Activated CD8-positive, alpha-beta memory T cell treated with anti-CD3 and anti-CD28 coated beads, Interleukin-2, amount 50 U/mL, for 4 hours (primary cell): ENCODE measurements at places on chromosomes 3 and 15.

GRCh38 chr3:159775372-159775961 lies 213.2 kb upstream of the IL12A start:
- DNase-seq = no peak

DNA sequence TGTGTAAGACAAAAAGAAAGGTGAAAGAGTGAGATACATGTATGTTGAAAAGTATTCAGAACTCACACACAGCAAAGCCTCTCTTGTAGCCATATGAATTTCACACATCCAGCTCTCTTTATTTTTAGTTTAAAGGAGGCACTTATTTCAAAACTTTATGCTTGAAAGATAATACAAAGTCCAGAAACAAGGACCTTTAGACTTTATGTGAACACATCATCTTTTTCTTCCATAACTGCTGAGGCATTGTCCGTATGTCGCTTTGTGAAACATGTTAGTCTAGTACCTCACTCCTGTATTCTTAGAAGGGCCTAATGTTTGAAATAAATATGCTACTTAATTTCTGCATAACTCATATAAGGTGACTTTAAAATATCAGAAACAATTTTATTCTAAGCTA lies 763.4 kb downstream of the GBE1 start:
- DNase-seq = no peak

GRCh38 chr15:58404722-58405121 lies 27.1 kb upstream of the LIPC start:
- no peak for DNase-seq

GRCh38 chr3:135844386-135844785 lies 121.1 kb upstream of the PPP2R3A start:
- no peak for DNase-seq

DNA sequence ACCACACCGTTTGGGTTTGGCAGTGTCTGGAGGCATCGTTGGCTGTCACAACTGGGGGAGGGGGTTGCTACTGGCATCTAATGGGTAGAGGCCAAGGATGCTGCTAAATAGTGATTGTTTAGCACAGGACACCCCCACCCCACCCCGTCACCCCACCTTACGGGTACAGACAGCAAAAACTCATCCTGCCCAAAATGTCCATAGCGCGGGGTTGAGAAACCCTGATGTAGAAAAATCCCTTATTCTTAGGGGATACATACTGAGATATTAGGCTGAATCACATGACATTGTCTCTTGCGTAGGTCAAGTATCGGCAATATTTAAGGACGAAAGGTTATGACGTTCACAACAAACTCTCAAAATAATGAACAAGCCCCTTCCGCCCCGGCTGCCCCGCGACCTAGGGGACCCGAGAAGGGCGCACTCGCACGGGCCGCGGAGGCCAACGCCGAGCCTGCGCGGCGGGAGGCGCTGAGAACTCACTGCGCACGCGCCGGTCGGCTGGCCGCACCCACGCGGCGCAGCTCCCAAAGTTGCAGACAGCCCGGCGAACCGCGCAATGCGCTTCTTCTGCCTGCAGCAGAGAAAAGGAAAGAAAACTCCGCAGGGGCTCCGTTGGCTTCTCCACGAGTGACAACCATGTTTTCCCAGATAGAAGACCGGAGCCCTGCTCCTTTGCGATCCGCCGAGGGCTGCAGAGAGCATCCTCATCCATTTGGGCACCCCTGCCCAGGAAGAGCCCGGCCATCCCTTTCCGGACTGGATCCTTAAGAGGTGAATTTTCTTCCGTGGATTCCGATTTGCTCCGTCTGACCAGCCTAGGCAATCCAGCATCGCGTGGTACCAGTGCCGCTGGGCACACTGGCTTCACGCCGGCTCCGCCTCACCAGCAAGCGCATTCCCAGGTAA lies 136.8 kb upstream of the CCDC54 start:
- peak; percentile 75 for DNase-seq

DNA sequence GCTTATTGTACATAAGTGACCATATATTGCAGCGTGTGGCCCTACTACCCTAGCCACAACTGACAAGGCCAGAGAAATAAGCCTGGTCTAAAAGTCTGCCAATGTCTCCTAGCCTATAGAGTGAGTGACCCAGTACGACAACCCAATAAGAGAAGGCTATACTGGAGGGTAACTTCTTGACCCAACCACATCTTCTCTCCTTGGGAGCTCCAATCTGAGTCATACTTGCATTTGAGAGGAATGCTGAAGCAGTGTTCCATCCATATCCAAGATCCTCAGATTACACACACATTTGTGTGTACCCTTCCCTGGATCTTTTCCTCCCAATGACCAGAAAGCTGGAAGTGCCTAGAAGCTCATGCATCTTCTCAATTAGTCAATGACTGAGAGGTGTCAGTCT lies 11.3 kb upstream of the STT3B start:
- no peak for DNase-seq

DNA sequence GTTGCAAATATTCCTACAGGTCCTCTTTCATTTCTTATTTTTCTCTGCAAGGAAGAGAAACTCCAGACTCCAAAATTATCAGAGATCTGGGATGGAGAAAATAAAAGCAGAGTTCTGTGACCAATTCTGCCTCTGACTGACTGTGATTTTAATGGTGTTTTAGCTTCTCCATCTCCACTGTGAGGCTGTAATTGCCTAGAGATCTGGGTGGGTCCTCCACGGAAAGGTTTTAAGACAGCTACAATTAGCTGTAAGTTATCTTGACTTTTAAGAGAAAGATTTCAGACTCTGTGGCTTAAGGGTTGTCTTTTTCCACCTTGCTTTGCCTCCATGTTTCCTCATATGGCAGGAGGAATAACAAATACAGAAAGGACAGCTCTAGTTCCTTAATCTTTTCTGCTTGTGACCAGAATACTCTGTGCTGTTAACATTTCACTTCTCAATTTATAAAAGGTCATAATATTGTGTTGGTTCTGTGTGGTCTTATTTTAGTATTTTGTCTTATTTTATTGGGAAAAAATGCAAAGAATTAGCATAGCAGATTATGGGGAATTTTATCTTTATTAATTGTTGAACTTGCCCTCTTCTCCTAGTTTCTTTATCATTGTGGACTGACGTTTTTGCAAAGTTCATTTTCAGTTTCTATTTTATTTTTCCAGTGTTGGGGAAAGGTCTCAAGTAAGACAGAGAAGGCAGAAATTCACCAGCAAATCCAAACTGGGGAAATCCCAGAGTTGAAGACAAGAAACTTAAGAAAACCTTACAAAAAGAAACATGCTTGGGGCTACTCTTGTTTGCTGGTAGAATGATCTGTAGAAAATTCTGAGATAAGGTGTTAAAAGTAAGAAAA lies 157.9 kb downstream of the RAP2B start:
- DNase-seq = no peak

DNA sequence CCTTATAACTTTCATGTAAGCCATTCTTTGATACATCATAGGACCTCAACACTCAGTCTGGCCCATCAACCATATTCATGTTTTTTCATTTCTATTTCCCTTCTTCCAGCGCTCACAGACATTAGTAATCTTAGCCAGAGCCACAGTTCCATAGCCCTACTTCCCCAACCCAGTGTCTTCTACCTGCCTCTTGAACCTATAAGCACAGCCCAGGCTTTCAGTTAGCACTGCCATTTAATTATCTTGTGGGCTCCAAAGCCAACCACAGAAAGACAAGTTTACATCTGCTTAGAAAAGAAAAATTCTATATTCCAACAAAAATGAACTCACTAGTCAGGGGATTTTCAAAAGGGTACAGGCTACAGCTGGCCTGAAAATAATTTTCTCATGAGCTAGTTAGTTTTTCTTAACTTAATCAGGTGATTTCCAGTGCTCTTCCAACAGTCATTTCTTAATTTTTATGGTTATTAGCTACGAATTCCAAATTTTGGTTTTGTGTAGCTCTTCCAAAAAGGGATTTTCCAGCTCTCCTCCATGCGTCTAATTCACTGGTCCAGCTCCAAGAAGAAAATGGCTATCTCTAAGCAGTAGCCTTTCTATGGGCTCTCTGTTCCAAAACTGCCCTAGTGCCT lies 13.7 kb downstream of the CD200 start:
- DNase-seq = no peak

DNA sequence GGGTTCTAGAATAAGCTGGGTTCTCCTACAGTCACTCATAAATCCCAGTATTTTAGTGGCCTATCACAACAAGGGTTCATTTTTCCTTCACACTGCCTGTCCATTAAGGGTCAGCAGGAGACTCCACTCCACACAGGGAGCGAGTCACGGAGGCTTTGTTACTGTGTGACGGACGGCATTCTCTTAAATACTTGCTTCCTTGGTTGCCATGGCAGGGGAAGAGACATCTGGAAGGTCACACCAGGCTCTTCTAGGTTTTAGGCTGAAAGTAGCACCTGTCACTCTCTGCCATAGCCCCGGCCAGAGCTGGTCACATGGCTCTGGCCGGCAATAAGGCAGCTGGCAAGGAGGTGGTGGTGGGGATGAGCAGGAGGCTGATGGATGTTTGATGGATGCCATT lies 89.4 kb upstream of the ANKRD34C start:
- no peak for DNase-seq
